ENCODE measurements at places on chromosomes 1 and 21.

DNA sequence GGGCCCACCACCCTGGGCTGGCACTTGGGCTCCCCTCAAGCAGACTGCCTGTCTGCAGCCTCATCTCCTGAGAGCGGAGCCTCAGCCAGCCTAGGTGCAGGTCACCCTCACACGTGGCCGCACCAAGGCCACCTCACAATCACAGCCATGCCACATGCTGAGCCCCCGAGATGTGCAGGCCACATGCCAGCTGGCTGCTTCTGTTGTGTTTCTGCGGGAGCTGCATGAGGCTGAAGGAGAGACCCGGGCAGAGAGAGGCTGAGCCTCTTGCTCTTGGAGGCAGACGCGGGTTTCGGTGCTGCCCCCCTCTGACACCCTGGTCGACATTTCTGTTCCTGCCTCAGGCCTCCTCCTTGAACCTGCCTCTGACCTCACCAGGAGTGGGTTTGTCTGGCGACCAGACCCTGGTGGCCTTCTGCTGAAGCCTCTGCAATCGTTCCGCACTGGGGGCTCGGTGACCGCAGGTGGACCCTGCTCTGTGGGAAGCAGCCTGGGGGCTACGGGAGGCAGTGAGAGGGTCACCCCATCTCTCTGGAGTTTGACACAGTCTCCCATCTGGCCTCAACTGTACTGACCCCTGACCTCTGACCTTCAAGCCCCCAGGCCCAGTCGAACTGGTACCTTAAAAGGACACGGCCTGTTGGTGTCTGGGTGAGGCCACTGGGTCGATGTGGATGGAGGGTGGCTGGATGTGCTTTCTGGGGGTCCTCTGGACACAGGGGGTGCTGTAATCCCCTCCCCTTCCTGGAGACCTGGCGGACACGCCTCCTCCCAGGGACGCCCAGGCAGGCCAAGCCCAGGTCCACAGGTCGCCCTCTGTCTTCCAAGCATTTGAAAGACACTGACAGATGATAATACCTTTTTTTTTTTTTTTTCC lies 13.0 kb upstream of the C1orf174 start:
- no peaks in the 10 kb centered on the region for H3K36me3 ChIP-seq
- H3K4me1 ChIP-seq = no peaks in the 10 kb centered on the region
- no peak overlapping the region for H3K4me3 ChIP-seq

- no peaks in the 10 kb centered on the region for H3K4me1 ChIP-seq
- no peaks in the 10 kb centered on the region for H3K36me3 ChIP-seq
- no peak for DNase-seq
- H3K4me3 ChIP-seq = no peak overlapping the region
- no peak overlapping the region for H3K27ac ChIP-seq
Measured at GRCh38 chr1:159429074-159429861, 2.7 kb upstream of the OR10J4 start.

DNA sequence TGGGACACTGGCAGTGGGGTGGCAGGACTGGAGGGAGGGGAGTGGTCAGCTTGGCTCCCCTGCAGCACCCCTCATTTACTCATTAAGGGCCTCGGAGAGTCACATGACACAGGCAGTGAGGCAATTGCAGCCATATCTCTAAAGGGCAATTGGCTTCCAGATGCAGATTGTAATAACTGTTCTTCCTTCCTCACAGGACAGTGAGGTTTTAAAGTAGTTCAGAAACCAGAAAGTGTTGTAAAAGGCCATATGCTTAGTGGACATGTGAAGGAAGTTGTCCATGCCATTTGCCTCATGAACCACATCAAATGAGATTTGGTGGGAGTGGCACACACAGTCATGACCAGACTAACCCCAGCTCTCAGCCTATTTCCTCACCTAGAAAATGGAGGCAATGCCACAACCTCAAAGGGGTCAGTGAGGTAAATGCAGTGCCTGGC lies 11.1 kb downstream of the MTX1 start:
- H3K4me1 ChIP-seq = peaks cover 19% of the 10 kb centered on the region
- no peak for DNase-seq
- H3K4me3 ChIP-seq = peak overlapping the region; percentile 69
- H3K27ac ChIP-seq = peak overlapping the region; percentile 87
- H3K27me3 ChIP-seq = no peaks in the 10 kb centered on the region

DNA sequence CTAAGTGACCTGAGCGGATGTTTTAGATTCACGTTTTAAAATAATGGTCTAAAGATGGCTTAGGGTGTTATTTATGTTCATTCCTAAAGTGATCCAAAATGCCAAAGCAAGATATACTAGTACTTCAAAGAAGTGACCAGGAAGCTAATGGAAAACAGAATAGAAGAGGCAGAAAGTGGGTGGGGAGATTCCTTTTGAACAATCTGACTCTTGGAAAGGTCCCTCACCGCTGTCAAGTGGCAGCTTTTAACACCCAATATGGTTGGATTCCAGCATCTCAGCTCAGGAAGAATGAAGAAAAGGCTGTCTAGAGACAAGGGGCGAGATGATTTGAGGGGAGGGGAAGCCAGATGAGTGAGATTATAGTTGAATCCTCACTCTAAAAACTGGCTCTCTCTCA lies 90.3 kb downstream of the SCMH1 start:
- H3K27ac ChIP-seq = no peak overlapping the region
- H3K4me3 ChIP-seq = no peak overlapping the region
- no peaks in the 10 kb centered on the region for H3K4me1 ChIP-seq
- DNase-seq = no peak
- peaks cover 9% of the 10 kb centered on the region for H3K36me3 ChIP-seq
